Large intestine (tissue), 12 donors: ENCODE measurements at places on chromosomes 3 and 15.
A peak's percentile ranks its signal among the peaks of the same experiment; 100 is the strongest.

DNA sequence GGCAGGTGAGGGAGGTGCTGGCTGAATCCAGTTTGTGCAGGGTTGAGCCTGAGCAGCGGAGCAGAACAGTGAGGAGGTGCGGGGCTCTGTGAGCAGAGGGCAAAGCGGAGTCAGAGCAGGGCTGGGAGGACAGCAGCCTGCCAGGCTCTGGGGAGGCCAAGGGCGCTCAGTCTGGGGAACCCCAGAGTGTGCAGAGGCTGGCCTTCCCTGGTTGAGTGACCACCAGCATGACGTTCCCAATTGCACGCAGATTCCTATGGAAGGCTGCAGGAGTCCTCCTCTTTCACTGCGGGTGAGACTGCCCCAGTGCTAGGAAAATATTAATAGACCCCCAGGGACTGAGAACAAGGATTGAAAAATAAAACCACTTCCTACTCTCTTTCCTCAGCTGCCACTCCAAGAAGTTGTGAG is 13.2 kb downstream of the MRAS start:
- no peak overlapping the region for H3K4me3 ChIP-seq
- no peaks in the 10 kb centered on the region for H3K36me3 ChIP-seq
- DNase-seq = no peak
- H3K4me1 ChIP-seq = no peaks in the 10 kb centered on the region

DNA sequence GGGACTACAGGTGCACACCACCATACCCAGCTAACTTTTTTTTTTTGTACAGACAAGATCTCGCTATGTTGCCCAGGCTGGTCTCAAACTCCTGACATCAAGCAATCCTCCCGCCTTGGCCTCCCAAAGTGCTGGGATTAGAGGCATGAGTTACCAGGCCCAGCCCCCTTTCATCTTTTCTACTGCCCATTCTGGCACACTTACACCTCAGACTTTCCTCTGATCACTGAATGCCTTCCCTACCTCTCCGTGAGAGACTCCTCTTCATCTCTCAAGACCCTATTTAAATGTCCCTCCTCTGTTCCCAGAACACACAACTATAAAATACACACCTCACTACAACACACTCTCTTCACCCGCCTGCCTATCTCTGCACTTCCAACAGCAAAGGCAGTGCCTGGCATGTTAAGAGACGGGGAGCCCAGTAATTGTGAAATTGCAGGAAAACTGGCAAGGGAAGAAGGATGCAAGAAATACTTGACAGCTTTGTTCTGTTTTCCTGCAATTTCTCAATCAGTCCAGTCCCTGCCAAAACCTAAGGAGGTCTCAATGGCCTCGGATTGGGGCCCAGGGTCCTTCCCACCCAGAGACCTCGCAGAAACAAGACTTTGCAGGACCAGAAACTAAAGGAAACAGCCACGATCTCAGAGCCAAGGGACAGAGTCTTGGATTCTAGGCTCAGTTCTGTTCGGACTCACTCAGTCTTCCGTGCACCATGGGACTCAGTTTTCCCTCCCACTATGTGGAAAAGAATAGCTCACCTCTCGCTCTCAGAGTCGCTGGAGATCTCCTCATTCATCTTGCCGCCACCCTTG is 849 bp downstream of the RRP9 start:
- H3K4me3 ChIP-seq = peak overlapping the region; percentile 90
- H3K4me1 ChIP-seq = peaks cover 14% of the 10 kb centered on the region
- no peak for DNase-seq
- no peak overlapping the region for H3K27ac ChIP-seq
- no peaks in the 10 kb centered on the region for H3K27me3 ChIP-seq

DNA sequence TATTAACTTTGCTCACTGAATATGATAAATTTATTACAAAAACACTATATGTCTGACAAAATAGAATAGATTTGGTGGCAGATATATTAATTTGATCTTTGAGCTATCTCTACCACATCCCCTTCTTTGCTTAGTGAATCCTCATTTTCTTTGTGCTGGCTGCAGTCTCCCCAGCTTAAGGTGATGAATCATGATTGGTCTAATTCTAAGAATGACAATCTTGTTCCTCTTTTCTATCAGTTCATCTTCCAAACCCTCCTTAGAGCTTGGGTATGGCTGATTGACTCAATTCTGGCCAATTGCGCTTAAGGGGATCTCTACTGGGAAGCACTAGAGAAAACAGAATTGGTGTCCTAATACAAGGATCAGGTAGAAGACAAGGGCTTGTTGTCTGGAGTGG is 309.6 kb upstream of the GOLIM4 start:
- no peaks in the 10 kb centered on the region for H3K4me1 ChIP-seq
- H3K27me3 ChIP-seq = no peaks in the 10 kb centered on the region
- DNase-seq = no peak
- no peaks in the 10 kb centered on the region for H3K36me3 ChIP-seq
- no peak overlapping the region for H3K4me3 ChIP-seq

GRCh38 chr15:48861813-48862431 is 16.0 kb upstream of the EID1 start:
- H3K4me3 ChIP-seq = no peak overlapping the region
- peaks cover 8% of the 10 kb centered on the region for H3K4me1 ChIP-seq
- no peaks in the 10 kb centered on the region for H3K36me3 ChIP-seq
- H3K27ac ChIP-seq = no peak overlapping the region
- H3K27me3 ChIP-seq = no peaks in the 10 kb centered on the region
- DNase-seq = peak; percentile 36

GRCh38 chr15:71054286-71054952 is 60.9 kb upstream of the THSD4 start:
- H3K27ac ChIP-seq = no peak overlapping the region
- H3K27me3 ChIP-seq = no peaks in the 10 kb centered on the region
- H3K4me1 ChIP-seq = no peaks in the 10 kb centered on the region
- no peaks in the 10 kb centered on the region for H3K36me3 ChIP-seq

DNA sequence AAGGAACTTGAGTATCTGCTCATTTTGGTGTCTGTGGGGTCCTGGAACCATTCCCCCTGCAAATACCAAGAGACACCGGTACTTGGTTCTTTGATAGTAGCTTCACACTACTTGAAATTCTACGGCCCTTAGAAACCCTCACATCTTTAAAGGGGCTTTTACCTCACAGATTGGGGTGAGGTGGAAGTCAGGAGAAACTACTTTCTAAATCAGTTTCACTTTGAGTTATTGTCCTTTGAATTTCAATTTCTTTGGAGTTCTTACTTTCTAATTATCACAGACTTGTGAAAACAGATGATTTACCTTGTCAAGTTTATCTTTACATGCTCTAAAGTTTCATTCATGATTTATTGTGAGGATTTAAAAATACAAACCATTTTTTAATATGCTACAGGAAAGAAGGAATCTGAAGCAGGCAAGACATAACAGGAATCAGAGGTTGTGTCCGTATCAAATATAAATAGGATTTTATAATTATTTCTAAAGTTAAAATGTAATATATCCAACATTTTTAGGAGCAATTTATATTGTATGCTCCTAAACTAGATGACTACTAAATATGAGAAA is 98.9 kb downstream of the NEDD4 start:
- H3K27ac ChIP-seq = no peak overlapping the region
- H3K4me3 ChIP-seq = no peak overlapping the region
- no peaks in the 10 kb centered on the region for H3K4me1 ChIP-seq
- no peaks in the 10 kb centered on the region for H3K27me3 ChIP-seq
- DNase-seq = no peak

DNA sequence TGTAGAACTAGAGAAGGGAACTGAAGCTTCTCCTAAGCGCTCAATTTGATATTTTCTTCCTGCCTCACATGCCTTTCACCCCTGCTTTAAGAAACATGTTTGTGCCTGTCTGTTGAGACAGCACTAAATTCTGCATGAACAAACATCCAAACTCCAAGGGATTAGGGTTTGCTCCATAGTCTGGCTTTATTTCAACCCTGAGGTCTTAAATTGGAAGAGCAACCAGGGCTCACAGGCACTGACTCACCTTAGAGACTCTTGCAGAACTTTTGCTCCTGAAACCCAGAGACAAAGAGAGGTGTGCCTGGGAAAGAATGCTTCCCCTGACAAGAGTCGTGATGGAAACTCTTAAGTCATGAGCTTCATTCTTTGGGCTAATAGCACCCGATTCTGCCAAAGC is 393.9 kb upstream of the MCTP2 start:
- H3K4me3 ChIP-seq = no peak overlapping the region
- DNase-seq = no peak
- no peaks in the 10 kb centered on the region for H3K36me3 ChIP-seq
- H3K4me1 ChIP-seq = no peaks in the 10 kb centered on the region

DNA sequence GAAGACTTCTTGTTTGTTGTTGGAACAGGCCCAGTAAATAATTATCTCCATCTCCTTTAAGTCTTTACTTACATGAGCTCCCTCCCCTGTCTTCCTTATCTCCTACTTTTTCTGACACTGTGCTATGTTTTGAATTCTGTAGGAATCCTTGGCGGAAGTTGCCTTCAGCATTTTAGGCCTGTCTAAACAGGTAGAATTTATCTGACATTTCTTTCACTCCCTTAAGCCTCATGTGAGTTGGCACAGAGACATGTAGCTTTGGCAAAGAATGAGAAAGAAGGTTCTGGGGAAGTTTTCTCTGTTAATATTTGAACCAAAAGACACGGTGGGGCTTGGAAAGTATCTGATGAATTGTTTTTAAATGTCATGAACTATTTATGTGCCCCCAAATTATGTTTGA is 8.1 kb downstream of the MCTP2 start:
- H3K27ac ChIP-seq = no peak overlapping the region
- H3K4me1 ChIP-seq = peaks cover 3% of the 10 kb centered on the region
- H3K4me3 ChIP-seq = no peak overlapping the region

GRCh38 chr3:169534439-169534838 is 129.1 kb downstream of the MECOM start:
- no peak overlapping the region for H3K4me3 ChIP-seq
- no peaks in the 10 kb centered on the region for H3K4me1 ChIP-seq
- no peak for DNase-seq
- no peaks in the 10 kb centered on the region for H3K36me3 ChIP-seq
- no peak overlapping the region for H3K27ac ChIP-seq
- H3K27me3 ChIP-seq = no peaks in the 10 kb centered on the region

DNA sequence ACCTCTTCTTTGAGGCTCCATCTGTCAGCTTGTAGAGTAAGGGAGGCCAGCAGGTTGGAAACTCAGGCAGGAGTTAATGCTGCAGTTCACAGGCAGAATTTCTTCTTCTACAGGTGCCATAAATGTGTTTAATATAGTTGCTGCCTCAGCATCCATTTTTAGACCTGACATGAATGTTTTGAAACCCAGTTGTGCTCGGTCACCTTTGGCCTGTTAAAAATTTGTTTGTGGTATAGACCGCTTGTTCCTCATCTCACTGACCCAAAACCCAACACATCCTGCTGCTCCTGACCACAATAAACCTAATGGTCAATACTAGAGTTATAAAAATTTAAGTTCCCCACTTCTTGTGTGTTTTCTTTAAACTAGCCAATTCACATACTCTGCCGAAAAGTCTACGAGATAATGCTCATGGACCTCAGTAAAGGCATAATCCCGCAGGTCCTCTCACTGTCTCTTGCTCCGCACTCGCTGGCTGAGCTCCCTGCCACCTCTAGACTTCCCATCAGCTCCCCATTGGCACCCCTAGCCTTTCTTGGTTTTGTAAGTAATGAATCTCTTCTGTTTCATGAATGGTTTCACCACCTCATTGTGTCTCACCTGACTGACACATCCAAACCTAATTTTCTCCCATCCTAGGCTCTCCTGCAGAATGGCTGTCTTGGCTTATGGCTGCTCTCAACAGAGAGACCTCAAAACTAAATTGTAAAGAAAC is 138.5 kb upstream of the STRIT1 start:
- no peaks in the 10 kb centered on the region for H3K36me3 ChIP-seq
- H3K4me1 ChIP-seq = no peaks in the 10 kb centered on the region
- no peak for DNase-seq
- no peak overlapping the region for H3K4me3 ChIP-seq
- no peaks in the 10 kb centered on the region for H3K27me3 ChIP-seq

- no peaks in the 10 kb centered on the region for H3K36me3 ChIP-seq
- no peak for DNase-seq
- H3K27me3 ChIP-seq = peaks cover 45% of the 10 kb centered on the region
- H3K4me3 ChIP-seq = no peak overlapping the region
- H3K27ac ChIP-seq = no peak overlapping the region
Measured at GRCh38 chr15:70210076-70210475, 112.4 kb upstream of the TLE3 start.

DNA sequence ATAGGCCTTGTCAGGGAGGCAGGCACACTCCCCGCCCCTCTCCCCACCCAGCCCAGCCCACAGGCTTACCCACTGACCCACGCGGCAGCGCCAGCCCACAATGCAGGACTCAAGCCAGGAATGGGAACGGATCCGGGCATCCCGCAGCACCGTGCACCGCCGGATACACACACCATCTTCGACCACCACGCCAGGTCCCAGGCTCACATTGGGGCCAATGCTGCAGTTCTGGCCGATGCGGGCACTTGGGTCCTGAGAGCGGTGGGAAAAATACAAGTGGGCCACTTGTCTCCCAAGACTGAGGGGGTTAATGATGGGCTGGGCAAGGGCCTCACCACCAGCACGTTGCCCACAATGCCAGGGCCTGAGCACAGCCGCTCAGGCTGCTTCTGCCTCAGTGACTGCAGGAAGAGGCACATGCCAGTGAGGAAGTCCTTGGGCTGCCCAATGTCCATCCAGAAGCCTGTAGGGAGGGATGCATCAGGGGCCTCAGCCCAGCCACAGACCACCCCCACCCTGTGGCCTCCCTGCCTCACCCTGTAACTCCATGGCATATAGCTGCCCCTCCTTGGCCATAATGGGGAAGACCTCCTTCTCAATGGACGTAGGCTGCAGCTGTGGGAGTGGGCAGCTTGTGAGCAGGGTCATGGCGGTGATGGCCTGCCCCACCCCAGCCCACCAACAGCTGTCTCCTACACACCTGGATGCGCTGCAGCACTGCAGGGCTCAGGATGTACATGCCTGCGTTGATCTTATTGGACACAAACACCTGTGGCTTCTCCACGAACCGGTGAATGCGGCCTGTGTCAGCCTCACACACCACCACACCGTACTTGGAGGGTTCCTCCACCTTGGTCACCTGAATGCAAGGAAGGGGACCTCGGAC is 1.6 kb downstream of the GMPPB start:
- DNase-seq = no peak
- H3K36me3 ChIP-seq = peaks cover 49% of the 10 kb centered on the region
- no peaks in the 10 kb centered on the region for H3K27me3 ChIP-seq
- peaks cover 31% of the 10 kb centered on the region for H3K4me1 ChIP-seq
- no peak overlapping the region for H3K27ac ChIP-seq

DNA sequence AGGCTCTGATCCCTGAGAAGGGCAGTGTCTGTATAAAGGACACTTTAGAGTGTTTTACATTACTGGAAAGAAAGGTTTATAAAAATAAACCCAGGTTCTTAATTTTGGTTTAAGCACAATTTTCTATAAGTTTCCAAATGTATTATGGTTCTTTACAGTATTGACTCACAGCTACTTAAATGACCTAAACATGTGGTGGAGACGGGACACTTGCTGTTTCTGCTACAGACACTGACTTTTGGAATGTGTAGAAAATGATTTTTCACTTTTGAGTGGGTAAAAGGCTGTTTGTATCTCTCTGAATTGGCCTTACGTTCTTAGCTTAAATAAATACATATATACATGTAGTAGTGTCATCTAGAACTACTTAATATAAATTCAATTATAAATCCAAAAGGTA is 55.4 kb downstream of the SNRK start:
- no peaks in the 10 kb centered on the region for H3K4me1 ChIP-seq
- peaks cover 79% of the 10 kb centered on the region for H3K36me3 ChIP-seq
- no peak overlapping the region for H3K27ac ChIP-seq

- H3K36me3 ChIP-seq = peaks cover 3% of the 10 kb centered on the region
- no peaks in the 10 kb centered on the region for H3K4me1 ChIP-seq
- no peaks in the 10 kb centered on the region for H3K27me3 ChIP-seq
- no peak overlapping the region for H3K4me3 ChIP-seq
- peak; percentile 49 for DNase-seq
Measured at GRCh38 chr3:31613177-31613576, 80.5 kb downstream of the STT3B start.
